ENCODE measurements at places on chromosomes 5 and 9.

GRCh38 chr9:36803961-36804360, 230.1 kb downstream of the PAX5 start:
- no peak for DNase-seq

DNA sequence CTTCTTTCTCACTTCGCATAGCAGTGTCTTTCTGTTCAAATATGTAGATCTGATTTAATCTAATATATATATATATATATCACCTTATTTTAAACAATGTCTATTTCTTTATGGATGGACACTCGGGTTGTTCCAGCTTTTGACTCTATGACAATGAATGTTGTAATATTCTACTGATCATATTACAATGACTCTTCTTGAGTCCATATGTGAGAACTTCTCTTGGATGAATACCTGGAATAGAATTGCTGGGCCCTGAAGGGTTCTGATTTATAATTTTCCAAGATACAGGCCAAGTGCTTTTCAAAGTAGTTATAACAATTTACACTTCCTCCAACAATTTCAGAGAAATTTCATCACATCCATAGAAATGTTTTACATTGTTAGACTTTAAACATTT, 28.8 kb downstream of the NTRK2 start:
- no peak for DNase-seq

GRCh38 chr9:136259836-136260235, 14.2 kb upstream of the QSOX2 start:
- DNase-seq: no peak

- no peak for DNase-seq
These were observed 167.9 kb upstream of the PTGER4 start for GRCh38 chr5:40511801-40512200.

DNA sequence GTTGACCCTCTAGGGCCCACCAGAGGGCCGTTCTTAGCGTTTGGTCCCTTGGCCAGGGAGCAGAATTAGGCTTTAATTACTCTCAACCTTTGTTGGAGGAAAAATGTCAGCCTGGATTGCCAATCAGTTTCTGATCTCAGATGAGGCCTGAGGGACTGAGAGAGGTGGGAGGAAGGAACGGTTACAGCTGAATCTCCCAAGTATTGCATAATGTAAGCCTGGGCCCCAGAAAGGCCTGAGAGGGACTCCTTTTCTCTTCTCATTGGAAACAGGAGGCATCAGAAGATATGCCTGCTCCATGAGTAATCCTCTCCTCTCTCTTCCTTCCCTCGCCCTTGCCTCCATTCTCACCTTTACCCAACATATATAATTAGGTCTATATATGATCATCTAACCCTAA, 105.7 kb downstream of the INSYN2B start:
- no peak for DNase-seq

DNA sequence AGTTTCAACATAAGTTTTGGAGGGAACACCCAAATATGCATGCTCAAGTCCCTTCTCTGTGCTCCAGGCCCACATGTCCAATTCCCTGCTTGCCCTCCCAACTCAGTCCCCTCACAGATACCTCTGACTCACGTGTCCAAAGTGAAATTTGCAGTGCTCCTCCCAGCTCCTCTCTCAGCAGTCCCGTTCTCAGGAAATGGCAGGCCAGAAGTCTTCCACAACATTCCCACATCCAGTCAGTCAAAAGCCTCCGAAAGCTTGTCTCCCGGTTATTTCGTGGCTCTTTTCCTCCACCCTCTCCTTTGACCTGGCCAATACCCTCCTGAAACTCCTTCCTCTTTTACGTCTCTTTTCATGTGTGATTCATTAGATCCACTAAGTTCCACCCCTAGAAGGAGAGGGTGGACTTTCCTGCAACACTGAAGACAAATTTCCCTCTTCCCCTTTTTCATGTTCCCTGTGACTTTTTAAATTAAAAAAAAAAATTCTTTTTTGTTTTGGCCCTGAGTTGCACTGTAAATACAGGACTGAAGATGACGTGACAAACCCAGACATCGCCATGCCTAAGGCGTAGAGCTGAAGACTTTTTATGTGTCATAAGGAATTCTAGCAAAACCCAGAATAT, 12.8 kb upstream of the MGAT1 start:
- no peak for DNase-seq

- DNase-seq: no peak
These were observed 14.0 kb downstream of the MAP3K1 start for GRCh38 chr5:56829137-56829908.

- no peak for DNase-seq
These were observed 211.6 kb downstream of the DOCK8 start for GRCh38 chr9:426264-426663.

DNA sequence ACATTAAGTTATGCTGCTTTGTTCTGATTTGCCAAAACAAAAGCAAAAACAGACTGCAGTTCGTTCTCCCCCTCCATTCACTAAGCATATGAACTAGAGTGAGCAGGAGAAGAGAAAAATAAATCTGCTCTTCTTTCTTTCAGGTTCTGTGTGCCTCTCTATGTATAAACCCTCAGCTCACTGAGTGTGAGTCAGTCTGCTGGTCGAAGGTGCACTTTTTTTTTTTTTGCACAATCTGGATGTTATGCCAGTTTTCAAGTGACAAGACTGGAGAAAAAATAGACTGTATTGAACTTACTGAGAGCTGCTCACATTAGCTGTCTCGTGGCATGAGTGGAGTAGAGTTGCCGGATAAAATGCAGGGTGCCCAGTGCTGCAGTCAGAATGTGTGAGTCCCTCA, 244.6 kb upstream of the ATP10B start:
- no peak for DNase-seq

DNA sequence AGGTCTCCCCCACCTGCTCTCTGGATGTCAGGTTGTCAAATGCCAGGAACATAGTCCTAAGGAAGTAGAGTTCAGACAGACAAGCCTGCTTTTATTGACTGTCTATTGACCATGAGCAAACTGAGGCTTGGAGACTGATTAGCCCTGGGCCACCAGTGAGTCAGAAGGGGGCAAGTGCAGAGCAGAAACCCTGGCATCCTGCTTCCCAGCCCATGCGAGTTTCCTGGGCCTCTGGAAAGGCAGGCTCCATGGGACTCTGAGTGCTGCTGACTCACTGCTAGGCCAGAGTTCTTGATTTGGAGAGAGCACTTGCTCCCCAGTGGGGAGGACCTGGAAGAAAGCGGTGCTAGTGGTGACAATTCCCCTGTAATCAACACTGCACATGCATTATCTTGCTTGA, 2.8 kb upstream of the HBEGF start:
- no peak for DNase-seq

DNA sequence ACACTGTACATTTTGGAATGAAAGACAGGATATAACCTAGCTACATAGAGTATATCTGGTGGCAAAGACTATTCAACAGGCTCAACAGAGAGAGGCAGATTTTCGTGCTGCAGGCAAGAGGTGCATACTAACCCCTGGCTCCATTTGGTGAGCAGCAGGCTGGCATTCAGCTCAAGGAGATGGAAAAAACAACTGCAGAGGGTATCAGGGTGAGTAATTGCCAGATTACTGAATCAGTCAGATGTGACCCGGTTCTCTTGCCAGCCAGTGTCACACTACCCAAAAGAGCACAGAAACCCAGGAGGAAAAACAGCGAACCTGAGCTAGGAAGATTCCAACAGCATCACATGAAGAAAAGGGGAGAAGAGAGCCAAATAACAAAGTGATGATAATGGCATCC, 130.4 kb upstream of the PRLR start:
- no peak for DNase-seq

- no peak for DNase-seq
These were observed 1.8 kb downstream of the GRM6 start for GRCh38 chr5:178993236-178993765.

- DNase-seq: no peak
These were observed 28.4 kb downstream of the CSF1R start for GRCh38 chr5:150057996-150058395.

GRCh38 chr5:168878135-168878745, 299.1 kb upstream of the PANK3 start:
- DNase-seq: no peak

DNA sequence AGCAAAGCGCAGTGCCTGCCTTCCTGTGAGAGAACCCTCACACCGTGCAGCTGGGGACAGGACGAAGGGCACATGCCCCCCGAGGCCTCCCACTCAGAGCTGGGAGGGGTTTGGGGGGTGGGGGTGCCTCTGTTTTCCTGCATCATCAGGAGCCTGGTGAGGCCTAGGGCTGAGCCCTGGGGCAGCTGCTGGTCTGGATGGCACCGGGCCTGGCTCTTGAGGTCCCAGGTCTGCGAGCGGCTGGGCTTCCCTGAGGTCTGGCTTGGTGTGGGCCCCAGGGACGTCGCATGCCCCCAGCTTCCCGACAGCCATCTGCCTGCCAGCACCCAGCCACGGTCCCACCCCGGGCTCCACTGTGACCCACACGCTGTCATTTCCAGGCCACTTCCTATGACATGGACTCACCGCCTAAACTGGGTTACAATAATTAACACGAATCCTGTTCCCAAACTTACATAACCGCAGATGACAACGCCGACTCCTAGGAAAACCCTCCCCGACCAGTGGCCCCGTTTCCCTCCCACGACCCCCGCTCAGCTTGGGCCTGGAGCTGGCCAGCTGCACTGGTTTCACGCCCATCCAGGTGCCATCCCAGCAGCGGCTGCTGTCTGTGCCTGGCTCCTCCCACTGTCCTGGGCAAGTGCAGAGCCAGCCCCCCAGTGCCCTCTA, 8.7 kb downstream of the NACC2 start:
- no peak for DNase-seq

DNA sequence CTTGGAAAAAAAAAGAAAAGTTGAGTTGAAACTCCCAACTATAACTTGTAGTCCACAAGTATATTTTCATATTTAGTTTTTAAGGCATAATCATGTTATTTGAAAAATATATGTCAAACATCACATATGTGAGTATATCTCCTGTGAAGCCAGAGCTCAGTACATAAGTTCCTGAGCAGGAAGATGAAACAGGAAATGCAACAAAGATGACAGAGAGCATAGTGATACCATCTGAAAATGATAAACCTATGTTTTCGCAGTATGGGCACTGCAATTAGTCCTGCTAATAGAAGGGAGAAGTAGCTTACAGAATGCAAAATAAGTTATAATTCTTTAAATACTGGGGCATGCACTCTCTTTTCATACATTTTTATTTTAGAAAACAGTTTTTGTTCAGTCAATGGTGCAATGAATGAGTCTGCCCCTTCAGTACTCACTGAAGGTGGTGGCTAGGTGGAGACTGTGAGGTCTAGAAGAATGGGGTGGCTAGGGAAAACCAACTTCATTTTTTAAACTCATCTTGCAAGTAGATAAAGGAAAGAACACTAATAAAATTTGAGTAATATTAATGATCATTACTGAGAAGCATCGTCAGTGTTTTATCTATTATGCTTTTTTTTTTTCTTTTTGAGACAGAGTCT, 54.1 kb upstream of the FYB1 start:
- no peak for DNase-seq

- no peak for DNase-seq
These were observed 3.8 kb downstream of the MOCS2 start for GRCh38 chr5:53105611-53106300.

- DNase-seq: no peak
These were observed 25.3 kb downstream of the LRRC70 start for GRCh38 chr5:62603934-62604333.

GRCh38 chr5:175700991-175701390, 43.1 kb downstream of the HRH2 start:
- DNase-seq: no peak

DNA sequence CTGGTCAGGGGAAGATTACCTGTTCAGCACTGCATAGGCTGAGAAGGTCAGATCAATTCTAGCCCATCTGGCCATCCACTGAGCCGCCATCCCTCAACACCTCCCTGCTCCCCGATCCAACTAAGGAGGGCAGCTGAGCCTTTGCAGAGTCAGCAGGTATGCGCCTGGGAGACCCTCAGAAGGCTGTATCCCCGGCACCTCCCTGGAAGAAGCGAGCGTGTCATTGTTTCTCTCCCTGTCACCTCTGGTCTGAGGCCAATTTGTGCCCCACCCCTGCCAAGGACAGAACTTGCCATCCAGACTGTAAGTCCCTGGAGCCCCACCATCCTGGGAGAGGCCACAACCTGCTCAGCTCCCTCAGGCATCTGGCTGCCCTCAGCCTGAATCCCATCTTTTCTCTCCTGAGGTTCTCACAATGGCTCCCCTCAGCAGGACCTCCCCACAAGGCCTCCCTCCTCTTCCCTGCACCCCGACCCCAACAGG, 2.6 kb downstream of the CLTB start:
- no peak for DNase-seq

DNA sequence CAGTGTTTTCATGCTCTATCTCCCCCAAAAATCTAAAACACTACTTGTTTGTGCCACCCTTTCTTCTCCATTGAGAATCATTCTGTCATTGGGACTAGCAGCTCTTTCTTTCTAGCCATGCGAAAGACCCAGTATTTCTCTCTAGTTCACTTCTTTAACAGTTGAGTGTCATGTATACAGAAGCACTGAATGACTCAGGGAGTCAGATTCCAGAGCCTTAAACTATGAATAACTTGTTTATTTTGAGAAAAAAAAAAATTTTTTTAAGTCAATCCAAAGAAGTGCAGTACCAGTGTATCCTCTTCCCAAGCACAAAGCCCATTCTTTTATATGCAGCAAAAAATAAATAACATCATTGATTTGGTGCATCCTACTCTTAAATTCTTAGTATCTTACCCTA, 415.4 kb upstream of the GRAMD2B start:
- DNase-seq: no peak

DNA sequence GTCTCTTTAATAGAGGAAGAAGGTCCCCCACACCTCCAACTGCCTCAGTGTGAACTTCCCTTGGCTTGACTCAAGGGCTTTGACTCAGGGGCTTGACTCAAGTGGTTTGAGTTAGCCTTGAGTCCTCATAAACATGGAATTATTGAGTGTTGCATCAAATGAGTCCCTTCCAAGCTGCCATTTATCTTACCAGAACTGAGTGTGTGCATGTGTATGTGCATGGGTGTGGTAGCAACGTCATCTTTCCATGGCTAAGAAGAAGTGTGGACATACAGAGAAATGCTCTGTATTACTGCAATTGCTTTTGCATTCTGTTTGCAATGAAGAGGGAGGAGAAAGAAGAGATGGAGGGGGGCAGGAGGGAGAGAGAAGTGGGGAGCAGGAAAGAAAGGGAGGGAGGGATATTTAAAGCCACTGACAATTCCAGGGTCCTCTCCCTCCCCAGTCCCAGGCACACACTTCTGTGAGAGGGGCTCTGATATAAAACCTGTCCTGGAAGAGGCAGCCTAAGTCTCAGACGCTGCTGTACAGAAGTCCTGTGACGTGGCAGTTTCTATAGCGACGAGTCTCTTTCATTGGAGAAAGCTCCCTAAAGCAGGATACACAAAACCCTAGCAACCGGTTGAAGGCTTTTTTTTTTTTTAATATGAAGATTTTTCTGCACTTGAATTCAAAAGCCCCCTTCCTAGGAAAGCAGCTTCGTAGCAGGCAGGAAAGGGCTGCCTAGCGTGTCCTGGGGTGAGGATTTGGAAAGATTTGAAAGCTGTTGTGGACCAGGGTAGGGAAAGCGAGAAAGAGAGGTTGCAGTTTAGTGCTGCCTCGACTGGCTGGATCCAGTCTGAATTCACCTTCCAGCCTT, 93.3 kb upstream of the MAP1B start:
- DNase-seq: peak; percentile 19

DNA sequence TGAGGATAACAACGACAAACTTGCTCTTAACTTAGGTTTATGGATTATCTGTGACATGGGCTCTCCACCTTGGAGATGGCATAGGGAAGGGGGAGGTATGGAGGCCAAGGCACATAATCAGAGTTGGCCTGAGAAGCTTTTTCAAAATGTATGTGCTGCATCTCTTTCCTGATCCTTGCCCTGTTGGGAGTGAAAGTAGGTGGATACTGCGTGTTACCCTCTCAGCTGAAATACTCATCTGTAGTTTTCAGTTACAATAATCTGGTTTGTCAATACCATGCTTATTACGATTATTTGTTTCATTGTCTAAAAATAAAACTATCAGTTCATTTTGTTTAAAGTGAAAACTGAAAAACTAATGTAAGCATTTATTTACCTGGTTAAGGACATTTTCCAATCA, 86.7 kb downstream of the SLC44A1 start:
- DNase-seq: no peak

All from NCI-H1105 (cell line).